Ammon's horn (tissue), 1 donor: ENCODE measurements at places on chromosomes 1 and 21.
A peak's percentile ranks its signal among the peaks of the same experiment; 100 is the strongest.

GRCh38 chr21:25361097-25361496 lies 246.2 kb downstream of the MRPL39 start:
- no peak for DNase-seq

DNA sequence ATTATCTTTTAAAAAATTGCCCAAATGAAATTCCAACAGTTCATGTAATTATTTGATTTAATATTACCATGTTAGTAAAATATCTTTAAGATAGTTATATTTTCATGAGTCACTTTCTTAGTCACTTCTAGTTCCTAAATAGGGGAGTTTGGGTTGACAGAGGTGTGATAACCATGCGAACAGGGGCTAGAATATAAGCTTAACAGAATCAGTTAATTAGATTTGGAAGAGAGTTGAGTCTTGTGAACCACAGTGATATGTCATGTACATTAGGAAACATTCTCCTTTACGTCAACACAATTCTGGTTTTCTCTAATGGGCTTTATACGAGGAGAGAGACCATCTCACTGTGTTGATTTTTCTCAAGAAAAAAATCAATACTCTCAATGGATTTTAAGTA lies 64.8 kb upstream of the ZNF281 start:
- no peak for DNase-seq

- DNase-seq, result no peak
Observed at GRCh38 chr1:117370071-117370470, 2.8 kb downstream of the MAN1A2 start.

DNA sequence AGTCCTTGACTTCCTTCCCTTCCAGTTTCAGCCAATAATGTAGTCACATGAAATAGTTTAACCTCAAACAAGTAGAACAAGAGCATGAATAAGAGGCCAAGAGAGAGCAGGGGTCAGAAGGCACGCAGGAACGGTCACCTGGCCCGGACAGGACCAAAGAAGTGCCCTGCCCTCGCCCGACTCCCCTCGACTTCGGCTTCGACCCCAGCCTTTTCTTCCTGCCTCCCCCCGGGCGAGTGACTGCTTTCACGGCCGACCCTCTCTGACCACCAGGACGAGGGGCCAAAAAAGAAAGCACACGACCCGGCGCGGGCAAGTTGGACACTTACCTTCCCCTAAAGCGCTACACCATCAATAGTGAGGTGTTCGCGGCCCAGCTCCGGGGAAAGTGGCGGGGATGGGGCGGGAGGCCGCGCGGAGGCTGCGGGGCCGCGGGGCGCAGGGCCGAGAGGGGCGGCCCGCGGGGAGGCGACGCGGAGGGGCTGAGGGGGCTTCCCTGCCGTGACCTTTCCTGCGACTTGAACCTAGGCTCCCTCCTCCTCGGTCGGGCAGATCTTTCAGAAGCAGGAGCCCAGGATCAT lies 519 bp downstream of the RERE start:
- peak; percentile 19 for DNase-seq

DNA sequence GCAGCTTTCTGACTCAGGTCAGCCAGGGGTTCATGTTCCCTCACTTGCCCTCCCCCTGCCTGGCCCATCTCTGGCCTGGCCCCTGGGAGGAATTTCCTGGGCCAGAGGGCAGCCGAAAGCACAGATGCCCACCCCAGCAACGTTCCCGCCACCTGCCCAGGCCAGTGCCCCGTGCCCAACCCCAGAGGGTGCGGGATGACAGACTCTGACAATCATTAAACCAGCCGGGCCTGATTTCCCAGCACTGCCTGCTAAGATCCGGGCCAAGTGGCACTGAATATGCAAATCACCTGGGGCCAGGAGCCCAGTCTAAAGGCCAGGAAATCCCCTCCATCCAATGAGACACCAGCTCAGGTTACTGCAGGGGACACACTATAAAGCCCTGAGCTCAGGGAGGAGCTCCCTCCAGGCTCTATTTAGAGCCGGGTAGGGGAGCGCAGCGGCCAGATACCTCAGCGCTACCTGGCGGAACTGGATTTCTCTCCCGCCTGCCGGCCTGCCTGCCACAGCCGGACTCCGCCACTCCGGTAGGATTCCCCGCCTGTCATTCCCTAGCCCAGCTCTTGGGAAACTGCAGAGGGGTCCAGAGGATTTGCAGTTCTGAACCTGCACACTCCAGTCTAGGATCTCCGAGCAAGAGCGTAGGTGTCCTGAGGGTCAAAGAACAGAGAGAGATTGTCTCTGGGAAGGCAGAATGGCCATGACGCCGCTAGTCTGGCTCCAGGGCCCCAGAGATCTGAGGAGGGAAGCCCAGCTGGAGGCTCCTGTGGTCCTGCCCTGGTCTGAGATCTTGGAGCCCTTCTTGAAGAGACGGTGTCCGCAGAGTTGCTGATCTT lies at the start of gene ELF3:
Gene ELF3 (plus strand): TSS at position 408 of the 836 bp plus-strand sequence. CDS start 550 bp downstream, outside the sequence.
- no peak for DNase-seq

DNA sequence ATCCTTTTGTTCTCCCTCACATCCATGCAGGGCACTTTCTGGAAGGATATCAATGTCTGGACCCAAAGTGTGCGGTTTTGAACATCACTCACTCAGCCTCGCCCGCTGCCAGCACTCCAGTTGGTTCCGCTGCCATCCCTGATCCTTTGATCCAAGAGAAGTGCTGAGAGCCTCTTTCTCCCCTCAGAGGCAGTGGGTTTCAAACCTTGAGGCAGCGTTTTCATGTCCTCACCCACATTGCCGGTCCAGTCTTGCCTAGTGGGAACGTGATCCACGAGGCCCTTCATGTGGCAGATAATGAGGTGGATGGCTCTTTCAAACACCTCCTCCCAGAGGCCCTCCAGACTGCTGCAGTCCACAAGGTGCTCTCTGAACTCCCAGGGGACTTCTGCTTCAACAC lies 122.2 kb downstream of the ACTL8 start:
- no peak for DNase-seq

DNA sequence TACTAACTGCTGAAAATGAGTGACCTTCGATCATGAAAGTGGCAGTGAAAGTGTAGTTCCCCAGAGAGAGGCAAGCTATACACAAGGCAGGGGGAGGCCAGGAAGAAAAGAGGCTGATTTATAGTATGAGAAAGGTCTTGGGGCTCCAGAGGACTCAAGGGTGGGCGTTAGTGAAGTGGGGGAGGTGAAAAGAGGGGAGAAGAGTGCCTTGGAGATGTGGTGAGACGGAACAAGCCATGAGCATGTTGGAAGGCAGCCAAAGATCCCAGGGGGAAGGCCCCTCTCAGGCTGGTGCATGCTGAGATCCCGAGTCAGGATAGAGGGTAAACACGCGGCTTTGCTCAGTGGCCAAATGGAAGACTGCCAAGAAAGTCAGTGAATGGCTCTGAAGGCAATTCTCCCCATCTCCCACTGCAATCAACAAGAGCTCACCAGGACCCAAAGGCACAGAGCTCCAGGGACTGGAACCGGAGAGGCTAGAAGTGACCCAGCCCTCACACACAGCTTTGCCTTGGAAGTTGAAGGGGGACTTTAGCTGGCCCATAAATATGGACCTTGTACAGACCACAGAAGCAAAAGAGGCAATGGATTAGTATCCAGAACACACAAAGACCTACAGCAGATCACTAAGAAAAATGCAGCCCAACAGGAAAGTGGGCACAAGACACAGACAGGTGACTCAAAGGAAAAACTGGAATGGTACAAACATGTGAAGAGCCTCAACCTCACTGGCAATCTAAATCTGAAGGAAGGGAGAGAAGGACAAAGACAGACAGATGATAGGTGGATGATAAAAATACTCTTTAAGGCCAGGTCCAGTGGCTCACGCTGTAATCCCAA lies 49.6 kb downstream of the HSF2BP start:
- DNase-seq, result peak; percentile 29

GRCh38 chr21:27799861-27800260 lies 833.0 kb upstream of the ADAMTS5 start:
- no peak for DNase-seq

DNA sequence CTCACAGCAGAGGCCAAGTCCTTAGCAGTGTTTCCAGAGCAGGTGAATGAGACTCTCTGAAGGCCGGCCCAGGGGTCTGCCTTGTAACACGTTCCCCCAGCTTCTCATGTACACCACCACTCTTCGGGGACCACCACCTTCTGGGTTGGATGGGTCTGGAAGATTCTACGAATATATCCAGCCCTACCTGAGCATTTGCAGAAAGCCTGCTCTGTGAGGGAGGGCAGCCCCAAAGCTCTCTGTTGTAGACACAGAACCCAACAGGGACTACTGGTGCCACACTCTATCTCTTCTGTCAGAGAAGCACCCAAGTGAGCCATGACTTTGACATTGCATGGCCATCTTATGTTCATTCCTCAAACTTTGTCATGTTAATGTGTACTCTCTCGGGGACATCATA lies 61.8 kb downstream of the CD247 start:
- no peak for DNase-seq

DNA sequence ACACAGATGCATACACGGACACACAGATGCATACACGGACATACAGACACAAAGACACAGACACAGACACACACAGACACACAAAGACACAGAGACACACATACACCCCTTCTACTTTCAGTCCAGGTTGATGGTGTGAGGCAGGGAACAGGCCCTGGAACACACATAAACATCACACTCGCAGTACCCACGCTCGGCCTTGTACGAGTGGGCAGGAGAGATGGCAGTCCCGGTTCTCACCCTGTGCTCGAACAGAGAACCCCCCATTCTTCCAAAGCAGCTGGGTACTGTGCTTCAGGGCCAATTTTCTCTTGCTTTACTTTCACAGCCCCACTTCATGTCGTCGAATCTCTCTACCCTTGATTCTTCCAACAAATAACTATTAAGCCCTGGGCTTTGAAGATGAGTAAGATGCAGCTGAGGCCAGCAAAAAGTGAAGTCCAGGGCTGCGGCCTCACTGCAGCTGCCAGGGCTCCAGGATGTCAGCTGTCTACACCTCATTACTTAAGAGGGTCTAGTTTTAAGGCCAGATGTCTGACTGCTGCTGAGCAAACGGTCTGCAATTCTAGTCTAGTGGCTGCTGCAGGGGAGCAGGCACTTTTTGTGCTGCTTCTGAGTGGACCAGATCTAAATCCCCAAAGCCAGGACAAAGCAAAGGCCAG lies 90.1 kb downstream of the PGBD5 start:
- DNase-seq, result no peak

DNA sequence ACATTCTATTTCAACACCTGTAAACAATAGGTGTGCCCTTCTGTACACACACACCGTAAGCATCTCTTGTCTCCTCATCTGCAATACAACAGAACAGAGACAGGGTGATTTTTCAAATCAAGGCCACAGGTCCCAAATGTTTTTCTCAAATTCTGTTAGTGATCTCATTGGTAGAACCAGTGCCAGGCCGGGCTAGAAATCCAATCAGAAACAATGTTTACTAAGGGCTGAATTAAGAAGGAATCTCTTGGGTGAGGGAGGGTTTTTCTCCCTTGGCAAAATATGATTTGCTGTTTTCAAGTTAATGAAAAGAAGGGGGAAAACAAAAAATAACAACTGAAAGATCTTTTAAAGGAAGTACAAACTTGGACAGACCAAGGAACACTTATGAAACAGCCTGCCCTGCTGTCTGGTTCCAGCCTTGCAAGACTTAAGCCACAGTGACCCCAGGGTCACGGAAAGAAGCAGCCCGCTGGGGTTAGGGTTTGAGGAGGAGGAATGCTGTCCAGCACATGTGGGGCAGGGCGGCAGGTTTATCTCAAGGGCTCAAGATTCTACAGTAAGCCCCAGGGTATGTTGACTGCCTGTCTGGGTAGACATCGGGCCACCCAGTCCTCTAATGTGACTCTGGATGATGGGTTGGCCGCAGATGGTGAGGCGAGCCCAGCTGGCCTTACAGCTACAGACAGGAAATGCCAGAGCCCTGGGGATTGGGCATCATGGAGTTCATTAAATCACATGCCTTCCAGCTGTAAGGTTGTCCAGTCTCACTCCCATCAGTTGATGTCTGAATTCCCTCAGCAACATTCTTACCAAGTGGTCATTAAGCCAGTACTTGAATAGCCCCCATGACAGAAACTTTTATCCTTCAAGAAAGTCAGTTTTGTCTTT lies 73.3 kb upstream of the SLC44A3 start:
- DNase-seq, result no peak
